H1 (cell line): ENCODE measurements at places on chromosomes 16 and 17. TPM values are rescaled to one million over a fixed set of nuclear protein-coding genes. Genes with fewer than 3 reads are reported as not detected.

DNA sequence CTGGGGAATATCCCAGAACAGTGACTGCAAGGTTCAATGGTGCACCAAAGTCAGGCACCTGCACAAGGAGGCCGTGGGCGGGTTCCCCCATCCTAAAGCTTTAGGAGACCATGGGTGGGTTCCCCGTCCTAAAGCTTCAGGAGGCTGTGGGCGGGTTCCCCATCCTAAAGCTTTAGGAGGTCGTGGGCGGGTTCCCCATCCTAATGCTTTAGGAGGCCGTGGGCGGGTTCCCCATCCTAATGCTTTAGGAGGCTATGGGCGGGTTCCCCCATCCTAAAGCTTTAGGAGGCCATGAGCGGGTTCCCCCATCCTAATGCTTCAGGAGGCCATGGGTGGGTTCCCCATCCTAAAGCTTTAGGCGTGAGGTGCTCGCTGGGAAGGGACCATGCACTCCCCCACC lies 313.3 kb downstream of the FOXL1 start:
- DNase-seq = no peak

- no peak for DNase-seq
Observed at GRCh38 chr16:8627456-8627855, 6.0 kb downstream of the METTL22 start.

DNA sequence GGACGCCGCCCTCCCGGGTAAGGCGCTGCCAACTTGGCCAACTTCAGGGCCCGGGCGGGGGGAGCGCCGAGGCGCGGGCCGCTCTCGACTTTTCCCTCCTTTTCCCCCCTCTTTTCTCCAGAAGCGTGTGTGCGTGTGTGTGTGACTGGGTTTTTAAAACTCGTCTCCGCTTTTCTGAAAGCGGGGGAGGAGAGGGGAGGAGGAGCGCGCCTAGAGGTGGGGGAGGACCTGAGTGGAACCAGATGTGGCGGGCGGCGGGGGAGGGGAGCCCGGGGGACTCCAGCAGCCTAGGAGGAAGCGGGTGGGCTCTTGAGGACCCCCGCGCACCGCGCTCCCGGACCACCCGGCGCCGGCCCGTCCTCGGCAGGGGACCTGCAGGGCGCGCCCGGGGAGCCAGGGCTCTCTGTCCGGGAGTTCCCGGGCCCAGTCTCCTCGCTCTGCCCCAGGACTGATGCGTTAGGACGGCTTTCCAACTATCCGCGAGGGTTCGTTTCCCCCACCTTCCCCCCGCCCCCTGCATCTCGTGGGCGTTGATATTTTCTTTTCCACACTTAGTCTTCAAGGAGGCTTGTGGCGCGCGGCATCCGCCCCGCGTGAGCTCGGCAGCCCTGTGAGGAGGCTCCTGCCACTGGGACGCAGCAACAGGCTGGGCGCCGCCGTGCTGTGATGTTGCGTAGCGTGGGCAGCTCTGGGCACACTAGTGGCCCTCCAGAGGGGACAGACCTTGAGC lies 599 bp downstream of the MRC2 start:
- no peak for DNase-seq

GRCh38 chr16:83914091-83914710 lies 15.3 kb downstream of the MLYCD start:
- DNase-seq = no peak

GRCh38 chr16:52424591-52424990 lies 122.4 kb downstream of the TOX3 start:
- no peak for DNase-seq

- no peak for DNase-seq
Observed at GRCh38 chr17:73950593-73950914, 252.9 kb upstream of the RPL38 start.

PLA2G10 gene
- polyA plus RNA-seq = 2.2 and 2.4 TPM in 2 replicates

GRCh38 chr17:60311936-60312335 lies 80.0 kb downstream of the USP32 start:
- DNase-seq = no peak

TRPV3 gene
- polyA plus RNA-seq = 1.0 and 1.1 TPM in 2 replicates

- DNase-seq = no peak
Observed at GRCh38 chr17:56761387-56761786, 72.3 kb downstream of the C17orf67 start.

GRCh38 chr16:11976850-11977375 lies 379 bp downstream of the SNX29 start:
- DNase-seq = no peak

GRCh38 chr16:11262915-11263314 lies 6.2 kb downstream of the TNP2 start:
- DNase-seq = no peak

DNA sequence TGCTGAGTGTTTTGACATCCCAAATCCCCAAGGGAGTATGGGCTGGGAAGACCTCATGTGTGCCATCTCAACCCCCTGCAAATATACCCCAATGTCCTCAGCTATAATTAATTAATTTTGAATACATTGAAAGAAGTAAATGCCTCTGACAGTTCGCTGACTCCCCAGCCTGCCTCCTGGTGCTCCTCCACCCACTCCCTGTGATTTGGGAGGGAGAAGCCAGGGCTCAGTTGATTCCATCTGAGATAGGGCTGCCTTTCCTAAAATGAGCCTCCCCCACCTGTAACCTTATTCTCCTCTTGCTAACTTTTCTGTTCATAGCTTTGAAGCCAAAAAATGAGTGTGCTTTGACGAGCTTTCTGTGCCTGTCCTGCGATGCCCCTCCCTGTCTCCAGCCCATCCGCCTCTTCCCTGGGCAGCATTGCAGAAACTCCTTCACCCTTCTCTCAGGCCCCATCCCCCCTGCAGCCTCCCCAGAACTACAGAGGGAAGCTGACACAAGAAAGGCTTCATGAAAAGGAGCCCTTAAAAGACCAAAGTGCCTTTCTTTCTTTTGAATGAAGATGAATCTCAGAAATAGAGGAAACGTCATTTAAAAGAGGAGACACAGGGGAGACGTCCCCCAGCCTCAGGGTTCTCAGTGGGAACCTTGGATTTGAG lies 70.3 kb downstream of the HLF start:
- DNase-seq = no peak

DNA sequence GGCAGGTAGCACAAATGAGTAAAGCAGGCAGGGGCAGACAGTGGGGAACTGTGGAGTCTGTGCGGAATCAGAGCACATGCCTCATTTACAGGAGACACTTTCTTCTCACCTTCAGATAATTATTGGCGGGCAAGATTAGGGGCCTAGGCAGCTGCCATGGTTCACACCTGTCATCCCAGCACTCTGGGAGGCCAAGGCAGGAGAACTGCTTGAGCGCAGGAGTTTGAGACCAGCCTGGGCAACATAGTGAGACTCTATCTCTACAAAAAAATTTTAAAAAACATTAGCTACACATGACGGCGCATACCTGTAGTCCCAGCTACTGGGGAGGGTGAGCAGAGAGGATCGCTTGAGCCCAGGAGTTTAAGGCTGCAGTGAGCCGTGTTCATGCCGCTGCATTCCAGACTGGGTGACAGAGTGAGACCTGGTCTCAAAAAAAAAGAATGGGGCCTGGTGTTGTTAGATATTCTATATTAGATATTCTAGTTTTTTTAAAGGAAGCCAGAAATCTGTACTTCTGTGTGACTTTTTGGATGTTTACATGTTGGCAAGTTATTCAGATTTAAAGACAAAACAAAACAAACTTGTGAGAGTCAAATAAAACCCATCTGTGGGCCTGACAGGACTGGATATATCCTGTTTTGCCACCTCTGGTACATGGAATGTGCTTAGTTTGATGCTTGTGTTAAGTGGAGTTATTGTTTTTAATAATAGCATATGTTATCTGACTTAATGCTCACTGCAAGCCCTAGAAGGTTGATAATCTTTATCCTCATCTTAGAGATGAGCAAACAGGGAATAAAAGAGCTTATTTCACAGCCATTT lies 4.9 kb upstream of the LPCAT2 start:
- no peak for DNase-seq

FKBP10 gene
- polyA plus RNA-seq = 283 and 410 TPM in 2 replicates
